ENCODE measurements at places on chromosomes 2 and 18. TPM values are rescaled to one million over a fixed set of nuclear protein-coding genes. Genes with fewer than 3 reads are reported as not detected.

- no peaks in the 10 kb centered on the region for H3K4me1 ChIP-seq
- no peak for DNase-seq
- H3K27ac ChIP-seq: no peak overlapping the region
- H3K27me3 ChIP-seq: no peaks in the 10 kb centered on the region
- H3K36me3 ChIP-seq: no peaks in the 10 kb centered on the region
Observed at GRCh38 chr2:229519655-229520430, 194.5 kb downstream of the DNER start.

DNA sequence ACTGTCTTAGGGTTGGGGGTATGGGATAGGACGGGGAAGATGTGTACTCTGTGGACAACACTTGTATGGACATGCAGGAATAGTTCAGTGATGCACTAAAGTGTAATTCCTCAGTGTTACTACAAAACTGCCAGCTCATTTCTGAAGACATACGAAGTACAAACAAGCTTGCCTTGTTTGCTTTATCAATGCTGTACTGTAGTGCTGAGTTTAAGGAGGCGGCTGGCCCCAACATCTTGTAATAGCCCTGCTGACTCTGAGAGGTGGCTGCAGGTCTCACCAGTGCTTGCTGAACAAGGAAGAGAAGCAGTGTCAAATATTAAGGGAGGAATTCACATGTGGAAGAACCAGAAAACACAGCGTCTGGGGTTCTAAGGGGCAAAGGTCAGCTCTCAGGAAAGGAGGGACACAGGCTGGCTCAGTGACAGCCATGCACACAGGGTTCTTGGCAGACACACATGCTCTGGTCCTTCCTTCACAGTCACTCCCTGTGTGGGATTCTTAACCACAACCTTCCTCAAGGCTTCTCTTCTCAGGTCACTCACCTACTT is 39.8 kb upstream of the EVA1A start:
- H3K4me3 ChIP-seq: no peak overlapping the region
- no peak for DNase-seq
- no peaks in the 10 kb centered on the region for H3K4me1 ChIP-seq
- H3K36me3 ChIP-seq: no peaks in the 10 kb centered on the region
- H3K27me3 ChIP-seq: no peaks in the 10 kb centered on the region
- no peak overlapping the region for H3K27ac ChIP-seq

DNA sequence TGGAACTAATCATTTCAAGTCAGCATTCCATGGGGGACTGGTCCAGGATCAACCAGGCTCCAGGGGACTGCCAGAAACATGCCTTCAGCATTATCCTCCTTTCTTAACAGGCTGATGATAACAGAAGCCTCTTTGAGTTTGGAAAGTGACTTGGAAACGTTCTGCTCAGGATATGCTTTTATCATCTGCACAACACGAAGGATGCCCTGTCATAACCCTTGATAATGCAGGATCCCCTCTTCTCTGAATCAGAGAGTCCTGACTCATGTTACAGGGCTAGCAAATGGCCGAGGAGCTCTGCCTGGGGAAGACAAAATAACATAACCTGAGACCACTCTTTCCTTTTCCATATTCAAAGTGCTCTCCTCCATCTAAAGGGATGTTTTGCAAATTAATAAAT is 6.7 kb downstream of the SCYGR3 start:
- DNase-seq: no peak
- H3K27me3 ChIP-seq: no peaks in the 10 kb centered on the region
- no peaks in the 10 kb centered on the region for H3K4me1 ChIP-seq
- H3K36me3 ChIP-seq: no peaks in the 10 kb centered on the region
- no peak overlapping the region for H3K4me3 ChIP-seq
- H3K27ac ChIP-seq: no peak overlapping the region

- H3K4me1 ChIP-seq: no peaks in the 10 kb centered on the region
- no peaks in the 10 kb centered on the region for H3K36me3 ChIP-seq
- no peak overlapping the region for H3K27ac ChIP-seq
- H3K4me3 ChIP-seq: no peak overlapping the region
Observed at GRCh38 chr2:38170067-38170466, 94.1 kb upstream of the CYP1B1 start.

DNA sequence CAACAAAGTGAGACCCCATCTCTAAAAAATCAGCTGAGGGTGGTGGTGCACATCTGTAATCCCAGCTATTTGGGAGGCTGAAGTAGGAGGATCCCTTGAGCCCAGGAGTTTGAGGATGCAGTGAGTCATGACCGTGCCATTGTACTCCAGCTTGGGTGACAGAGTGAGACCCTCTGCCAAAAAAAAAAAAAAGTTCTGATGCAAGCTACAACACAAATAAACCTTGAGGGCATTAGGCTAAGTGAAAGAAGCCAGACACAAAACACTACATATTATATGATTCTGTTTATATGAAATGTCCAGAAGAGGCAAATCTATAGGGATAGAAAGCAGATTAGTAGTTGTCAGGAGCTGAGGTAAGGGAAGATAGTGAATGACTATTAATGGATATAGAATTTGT is 13.0 kb downstream of the YWHAQ start:
- DNase-seq: no peak
- no peak overlapping the region for H3K4me3 ChIP-seq
- H3K27me3 ChIP-seq: no peaks in the 10 kb centered on the region
- no peak overlapping the region for H3K27ac ChIP-seq

- H3K27ac ChIP-seq: no peak overlapping the region
- no peak for DNase-seq
- no peaks in the 10 kb centered on the region for H3K27me3 ChIP-seq
Observed at GRCh38 chr2:40433736-40434135, 18.2 kb downstream of the SLC8A1 start.

DNA sequence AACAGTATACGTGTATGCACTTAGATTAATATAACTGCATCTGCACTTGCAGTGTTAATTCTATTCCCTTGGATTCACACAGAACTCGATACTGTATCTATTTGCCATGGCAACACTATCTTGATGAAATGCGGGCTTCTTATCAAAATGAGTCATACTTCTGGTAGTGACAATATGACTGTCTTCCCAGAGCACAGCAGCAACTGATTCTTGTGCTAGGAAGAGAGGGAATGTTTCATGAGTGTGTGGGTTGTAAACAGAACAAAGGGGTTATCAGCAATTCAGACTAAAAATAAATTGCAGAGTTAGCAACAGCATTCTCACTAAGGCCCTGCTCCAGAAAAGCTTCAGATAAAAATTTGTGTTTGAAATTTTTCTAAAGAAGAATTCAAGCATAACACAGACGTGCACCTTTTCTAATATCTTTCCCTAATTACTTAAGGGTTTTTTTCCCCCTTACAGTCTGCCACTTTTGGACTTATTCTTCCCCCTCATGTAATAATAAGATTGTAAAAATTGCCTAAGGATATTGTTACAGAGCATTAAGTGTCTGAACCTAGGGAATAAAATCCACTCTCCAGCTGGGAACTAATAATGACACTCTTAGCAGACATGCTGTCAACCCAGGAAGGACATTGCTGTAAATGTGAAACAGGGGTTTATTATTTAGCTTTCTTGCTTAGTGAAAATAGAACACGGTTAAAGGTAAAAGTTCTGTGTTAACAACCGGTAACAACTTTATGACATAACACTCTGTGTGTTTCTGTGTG is 99.9 kb upstream of the SLC38A11 start:
- no peaks in the 10 kb centered on the region for H3K36me3 ChIP-seq
- no peaks in the 10 kb centered on the region for H3K27me3 ChIP-seq
- DNase-seq: no peak
- no peaks in the 10 kb centered on the region for H3K4me1 ChIP-seq

Gene TTN
- 12.9 TPM for total RNA-seq

Gene MCEE
- 11.6 TPM for total RNA-seq

Gene ZAP70
- 358 TPM for total RNA-seq

Gene CCDC74B
- not detected for total RNA-seq

Gene NT5C1B
- total RNA-seq: not detected

Gene SERPINB10
- total RNA-seq: not detected

Gene HOXD9
- total RNA-seq: not detected

All from naive thymus-derived CD4-positive, alpha-beta T cell (primary cell).